Stimulated activated CD4-positive, alpha-beta T cell treated with anti-CD3 and anti-CD28 coated beads, Interleukin-1b, Interleukin-23, amount 100 ng/mL, for 1 hour (primary cell): ENCODE measurements at places on chromosomes 11 and 22.

DNA sequence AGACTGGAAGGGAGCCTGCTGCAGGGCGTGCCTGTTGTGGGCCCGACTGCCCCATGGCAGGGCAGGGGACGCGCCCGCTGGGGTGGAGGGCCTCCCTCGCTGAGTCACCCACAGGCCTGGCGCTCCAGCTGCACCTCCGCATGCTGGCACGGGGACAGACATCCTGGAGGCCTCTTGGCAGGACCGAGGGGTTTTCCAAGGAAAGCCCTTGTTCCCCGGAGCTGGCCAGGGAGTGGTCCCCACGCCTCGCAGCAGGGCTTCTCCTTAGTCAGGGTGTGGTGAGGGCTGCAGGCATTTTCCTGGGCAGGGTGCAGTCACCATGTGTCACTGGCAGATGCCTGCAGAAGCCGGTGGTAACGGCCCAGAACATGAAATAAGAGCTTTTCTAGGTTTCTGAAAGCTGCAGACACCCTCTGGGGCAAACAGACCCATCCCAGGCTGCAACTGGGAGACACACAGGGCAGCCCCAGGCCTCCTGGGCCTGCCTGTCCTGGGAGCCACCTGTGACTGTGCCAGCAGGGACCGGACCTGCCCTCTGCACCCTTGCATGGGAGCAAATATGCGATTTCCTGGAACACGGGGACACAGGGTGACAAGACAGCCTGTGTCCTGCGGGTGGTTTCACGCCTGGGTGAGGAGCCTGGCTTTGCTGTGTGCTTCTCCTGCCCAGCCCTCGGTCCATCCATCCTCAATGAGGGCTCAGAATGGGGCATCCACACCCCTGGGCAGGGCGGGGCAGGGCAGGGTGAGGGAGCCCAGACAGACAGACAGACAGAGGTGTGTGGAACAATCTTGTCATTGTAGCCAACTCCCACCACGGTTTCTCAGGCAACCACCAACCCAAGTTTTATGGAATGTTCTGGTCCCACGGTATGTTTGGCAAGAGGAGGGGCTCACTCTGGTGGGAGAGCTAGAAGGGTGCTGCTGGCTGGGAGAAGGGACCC lies 43.2 kb upstream of the FADD start:
- no peak for DNase-seq

DNA sequence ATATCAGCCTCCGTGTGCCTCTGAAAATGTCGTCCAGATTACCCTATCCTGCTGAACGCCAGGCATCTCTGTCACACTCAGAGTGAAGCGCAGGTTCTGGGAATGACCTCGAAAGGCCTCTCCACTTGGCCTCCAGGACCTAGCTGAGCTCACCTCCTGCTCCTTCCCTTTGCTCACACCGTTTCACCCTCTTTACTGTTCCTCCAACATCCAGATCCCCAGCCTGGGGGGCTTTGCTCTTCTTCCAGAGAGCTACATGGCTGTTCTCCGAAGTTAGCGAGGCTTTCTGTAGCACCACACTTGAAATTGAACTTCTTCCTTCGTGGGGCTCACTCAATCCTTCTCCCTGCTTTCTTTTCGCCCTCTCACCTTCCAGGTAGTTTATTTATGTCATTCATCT lies 27.9 kb downstream of the GLB1L2 start:
- DNase-seq, result no peak

- no peak for DNase-seq
Observed at GRCh38 chr11:11366793-11367192, 13.7 kb upstream of the CSNK2A3 start.

- no peak for DNase-seq
Observed at GRCh38 chr11:69006816-69007215, 6.2 kb downstream of the MRGPRF start.
